Stimulated activated CD4-positive, alpha-beta T cell treated with anti-CD3 and anti-CD28 coated beads, TNF-alpha, amount 100 ng/mL, for 48 hours (primary cell): ENCODE measurements at places on chromosomes 4 and X.

DNA sequence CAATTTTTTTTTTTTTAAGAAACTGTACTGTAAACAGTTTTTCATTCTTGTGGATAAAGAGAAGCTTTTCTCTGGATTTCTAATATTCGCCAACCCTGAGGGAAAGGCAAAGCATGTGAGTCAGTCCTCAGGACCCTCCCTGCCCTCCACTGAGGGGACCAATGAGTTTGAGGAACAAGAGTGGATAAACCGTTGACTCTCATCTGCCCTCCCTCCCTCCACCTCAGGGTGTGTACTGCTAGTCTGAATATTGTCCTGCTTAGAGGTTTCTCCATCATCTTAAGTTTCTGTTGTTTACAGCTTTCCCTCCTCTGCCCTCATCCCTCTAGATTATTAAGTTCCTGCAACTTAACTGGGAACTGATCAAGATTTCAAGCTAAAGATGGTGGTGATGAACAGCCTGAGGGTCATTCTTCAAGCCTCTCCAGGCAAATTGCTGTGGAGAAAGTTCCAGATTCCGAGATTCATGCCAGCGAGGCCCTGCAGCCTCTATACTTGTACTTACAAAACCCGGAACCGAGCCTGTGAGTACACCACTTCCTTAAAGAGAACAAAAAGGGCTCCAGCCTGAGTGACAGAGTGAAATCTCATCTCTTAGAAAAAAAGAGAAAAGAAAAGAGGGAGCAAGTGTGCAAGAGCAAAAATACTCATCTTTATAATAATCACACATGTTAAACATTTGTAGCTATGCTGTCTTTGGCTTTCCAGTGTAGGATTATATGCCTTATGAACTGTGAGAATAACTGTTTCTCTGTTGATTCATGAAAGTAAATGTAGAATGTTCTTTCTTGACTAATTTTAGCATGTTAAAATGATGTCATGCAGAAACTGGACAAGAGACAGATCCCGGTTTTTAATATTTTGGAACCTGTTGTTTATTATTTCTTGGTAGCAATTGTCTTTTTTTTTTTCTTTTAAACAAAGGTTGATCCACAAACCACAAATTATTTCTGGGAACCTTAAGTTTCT lies 11.9 kb downstream of the CA5B start:
- DNase-seq = no peak

DNA sequence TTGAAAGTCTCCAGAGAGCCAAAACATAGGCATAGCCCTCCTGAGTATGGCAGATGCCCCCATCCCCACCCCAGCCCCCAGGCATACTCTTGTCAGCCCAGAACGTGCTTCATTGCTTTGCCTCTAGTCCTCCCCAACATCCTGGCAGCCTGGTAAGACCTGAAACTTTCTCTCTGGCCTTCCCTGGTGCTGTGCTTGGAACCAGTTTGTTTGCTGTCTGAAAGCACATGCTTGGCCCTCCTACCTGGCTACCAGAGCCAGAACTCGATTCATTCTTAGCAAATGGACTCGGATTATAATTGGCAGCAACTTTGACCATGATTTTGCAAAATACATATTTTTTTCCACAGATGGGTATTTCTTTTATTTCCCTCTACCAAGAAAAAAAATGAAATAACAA lies 248.1 kb downstream of the USP46 start:
- DNase-seq = no peak

DNA sequence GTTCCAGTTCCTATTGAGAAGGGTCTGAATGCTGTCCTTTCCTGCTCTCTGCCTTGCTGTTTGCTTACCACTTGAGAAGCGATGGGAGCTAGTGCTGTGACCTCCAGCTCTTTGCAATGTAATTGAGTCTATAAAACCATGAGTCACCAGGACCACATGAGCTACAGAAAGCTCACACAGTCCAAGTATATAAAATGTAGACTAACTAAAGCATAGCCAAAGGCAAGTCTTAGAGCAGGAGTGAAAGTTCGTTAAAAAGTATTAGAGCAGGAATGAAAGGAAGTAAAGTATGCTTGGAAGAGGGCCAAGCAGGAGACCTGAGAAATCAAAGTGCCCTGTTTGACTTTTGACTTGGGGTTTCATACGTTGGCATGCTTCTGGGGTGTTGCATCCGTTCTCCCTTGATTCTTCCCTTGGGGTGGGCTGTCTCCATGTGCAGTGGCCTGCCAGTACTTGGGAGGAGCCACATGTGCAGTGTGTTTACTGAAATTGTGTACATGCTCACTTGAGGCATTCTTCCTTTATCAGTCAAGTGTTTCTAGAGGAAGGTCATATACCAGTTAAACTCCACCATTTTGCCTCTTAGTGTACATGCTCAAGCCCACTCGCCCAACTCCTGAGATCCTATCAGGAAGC lies 71.3 kb upstream of the KIT start:
- no peak for DNase-seq

DNA sequence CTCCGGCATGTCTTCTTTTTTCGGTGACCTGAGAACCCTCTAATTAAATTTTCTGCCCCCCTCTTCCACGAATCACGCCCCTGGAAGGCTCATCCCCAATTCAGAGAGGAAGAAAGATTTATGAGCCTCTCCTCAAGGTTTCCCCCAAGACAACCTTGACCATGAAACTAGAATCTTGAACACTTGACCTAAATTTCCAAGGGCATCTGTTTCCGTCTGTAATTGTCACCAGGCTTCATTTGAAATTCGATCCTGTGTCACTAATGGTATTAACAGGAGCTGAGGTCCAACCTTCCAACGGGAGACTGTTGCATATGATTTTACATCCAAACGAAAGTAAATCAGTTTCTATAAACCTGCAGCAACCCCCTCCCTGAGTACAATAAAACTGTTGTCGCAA lies 139.9 kb upstream of the ZIC3 start:
- no peak for DNase-seq

GRCh38 chr4:81304871-81305270 lies 89.8 kb upstream of the PRKG2 start:
- no peak for DNase-seq

GRCh38 chrX:47595716-47596251 lies 13.5 kb downstream of the TIMP1 start:
- no peak for DNase-seq

- DNase-seq = no peak
These were observed 840 bp downstream of the GRID2 start for GRCh38 chr4:92304606-92305005.

DNA sequence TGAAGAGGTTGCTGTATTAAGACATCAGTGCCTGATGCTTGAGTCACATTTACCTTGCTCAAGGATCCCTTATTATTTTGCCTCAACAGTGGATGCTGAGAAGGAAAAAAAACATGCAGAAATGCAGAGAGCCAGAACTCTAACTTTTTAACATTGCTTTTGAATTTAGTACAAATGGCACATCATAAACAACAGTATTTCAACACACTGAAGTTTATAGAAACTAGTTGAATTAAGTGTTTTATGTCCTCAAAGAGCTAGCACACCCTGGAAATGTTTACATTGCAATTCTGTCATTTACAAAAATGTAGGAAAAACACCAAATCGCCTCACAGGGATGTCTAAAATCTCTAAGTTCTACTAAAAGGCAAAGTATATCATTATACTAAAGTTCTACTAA lies 69.5 kb upstream of the BLTP1 start:
- no peak for DNase-seq

DNA sequence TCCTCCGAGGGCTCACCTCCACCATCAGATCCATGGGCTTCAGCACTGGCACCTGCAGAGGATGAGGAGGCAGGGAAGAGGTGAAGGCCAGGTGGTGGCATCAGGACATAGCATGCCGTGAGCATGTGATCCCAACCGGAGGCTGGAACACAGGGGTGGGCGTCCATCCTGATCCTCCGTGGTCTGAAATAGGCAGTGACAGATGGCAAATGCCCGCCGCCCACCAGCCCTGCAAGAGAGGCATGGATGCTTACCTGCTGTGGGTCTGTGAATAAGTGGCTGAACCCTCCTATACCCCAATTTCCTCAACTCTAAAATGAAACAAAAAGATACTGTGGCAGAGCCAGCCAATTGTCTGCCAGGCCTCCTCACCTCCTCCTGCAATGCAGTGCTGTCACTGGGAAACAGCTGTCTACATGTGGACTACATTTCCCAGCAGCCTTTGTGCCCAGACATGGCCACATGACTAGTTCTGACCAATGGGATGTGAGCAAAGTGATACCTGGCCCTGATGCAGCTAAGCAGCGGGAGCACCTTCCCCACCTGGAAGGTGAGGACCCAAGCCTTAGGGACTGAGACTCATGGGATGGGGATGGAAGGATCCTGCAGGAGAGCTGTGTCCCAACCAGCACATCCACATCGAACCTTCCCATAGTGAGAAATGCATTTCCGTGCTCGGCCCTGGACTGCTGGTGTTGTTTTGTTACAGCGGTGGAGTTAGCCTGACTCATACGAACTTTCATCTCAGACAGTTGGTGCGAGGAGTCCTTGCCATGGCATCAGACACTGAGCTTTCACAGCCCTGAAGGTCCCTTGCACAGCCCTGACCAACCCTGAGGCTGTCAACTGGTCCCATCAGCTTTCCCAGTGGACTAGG lies 99.5 kb downstream of the PPP2R2C start:
- peak; percentile 8 for DNase-seq

- no peak for DNase-seq
These were observed 14.4 kb downstream of the ADH1A start for GRCh38 chr4:99276417-99276816.

- DNase-seq = no peak
These were observed 173.2 kb downstream of the PABPC4L start for GRCh38 chr4:134028421-134028820.

DNA sequence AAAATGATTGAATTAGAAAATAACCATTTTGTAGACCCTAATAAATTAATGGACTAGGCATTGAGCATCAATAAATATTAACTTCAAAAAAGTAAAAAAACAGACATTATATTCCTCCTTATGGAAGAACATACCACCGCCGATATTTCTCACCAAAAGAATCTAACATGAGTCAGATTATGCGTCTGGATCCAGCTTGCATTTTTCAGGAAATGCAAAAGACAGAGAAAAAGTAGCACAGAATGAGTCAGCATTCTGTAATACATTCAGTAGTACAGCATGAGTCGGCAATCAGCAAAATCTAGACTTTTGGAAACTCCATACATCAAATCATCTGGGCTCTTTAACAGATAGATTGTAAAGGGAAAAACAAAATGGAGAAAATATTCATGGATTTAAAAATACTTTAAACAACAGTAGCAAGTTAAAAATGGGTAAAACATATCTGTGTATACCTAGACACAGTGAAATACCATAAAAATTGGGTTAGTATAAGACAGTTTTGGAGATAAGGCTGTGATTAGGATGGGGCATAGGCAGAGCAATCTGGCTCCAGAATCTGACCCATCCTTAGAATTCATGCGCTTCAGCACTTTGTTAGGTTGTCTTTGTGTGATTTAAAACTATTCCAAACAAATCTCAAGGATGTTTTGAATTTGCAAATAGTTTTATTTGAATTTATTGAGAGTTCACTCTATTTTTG lies 633.0 kb upstream of the FAM241A start:
- DNase-seq = no peak
